NCI-H345 (cell line): ENCODE measurements at places on chromosomes 2 and 18.

DNA sequence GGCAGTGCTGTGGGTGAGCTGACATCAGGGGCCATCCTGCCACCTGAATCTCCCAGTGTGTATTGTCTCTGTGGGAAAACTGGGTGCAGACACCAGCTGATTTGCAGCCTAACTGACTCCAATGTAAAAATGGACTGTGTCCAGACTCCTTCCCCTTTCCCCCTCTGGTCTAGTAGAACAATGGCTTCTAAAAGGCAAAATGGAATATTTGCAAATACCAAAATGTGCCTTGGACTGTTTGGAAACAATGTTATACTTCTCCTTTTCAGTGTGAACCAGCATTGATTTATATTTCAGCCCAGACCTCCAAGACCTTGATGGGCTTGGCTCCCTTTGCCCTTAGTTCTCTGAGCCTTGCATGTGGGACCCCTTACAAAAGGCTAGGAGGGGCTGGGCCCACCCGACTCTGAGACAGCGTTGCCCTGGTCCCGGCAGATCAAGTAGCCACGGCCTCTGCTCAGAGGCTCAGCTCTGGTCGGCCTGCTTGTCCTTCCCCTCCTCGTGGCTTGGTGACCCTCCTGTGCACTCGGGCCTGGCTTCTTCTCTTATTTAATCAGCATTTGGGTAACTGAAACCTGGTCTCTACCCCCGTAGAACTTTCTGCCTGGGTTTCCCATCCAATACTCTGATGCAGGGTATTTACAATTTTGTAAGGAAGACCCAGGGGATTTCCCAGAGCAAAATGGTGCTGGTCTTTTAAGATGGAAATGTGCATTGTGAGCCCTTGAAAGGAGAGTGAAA, 18.0 kb upstream of the ACKR3 start:
- DNase-seq = no peak

DNA sequence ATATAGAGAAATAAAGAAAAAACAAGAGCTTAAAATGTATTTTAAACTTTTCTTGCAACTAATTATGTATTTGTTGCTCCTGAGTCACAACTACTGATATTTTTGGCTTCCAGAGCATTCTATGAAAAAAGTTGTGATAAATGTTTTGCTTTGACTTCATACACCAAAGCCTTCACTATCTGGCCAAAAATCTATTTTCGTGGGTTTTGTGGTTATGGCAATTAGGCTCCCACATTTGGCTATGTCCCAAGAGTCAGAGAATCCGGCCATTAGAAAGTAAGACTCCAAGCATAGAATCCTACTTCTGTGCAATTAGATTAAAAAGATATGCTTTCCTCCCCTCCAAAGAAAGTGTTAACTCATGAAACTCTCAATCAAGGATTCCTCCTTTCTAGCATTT, 1456.1 kb upstream of the ACVR2A start:
- no peak for DNase-seq

DNA sequence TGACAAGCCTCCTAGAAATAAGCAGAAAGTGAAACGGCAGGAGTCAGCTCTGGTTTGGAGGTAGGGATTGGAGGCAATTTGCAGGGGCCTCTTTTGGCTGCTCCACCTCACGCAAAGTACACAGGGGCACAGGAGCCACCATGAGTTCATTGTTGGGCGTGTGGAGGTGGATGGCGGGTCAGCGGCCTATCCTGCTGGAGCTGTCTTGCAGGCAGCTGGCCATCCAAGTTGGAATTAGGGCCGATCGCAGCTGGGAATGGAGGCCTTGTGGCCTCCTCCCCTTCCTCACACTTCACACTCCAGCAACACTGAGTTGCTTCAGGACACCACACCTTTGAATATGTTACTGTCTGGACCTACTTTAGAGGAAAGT, 171.5 kb downstream of the MYCN start:
- no peak for DNase-seq

DNA sequence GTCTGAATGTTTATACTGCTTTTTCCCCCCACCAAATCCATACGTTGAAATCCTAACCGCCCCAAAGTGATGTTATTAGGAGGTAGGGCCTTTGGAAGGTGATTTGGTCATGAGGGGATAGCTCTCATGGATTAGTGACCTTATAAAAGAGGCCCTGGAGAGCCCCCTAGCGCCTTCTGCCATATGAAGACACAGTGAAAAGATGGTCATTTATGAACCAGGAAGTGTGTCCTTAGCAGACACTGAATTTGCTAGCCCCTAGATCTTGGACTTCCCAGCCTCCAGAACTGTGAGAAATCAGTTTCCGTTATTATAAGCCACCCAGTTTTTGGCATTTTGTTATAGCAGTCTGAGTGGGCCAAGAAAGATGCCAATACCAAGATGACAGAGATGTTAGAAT, 7.2 kb upstream of the TSN start:
- DNase-seq = no peak

GRCh38 chr2:154912215-154912614, 213.7 kb downstream of the KCNJ3 start:
- no peak for DNase-seq

DNA sequence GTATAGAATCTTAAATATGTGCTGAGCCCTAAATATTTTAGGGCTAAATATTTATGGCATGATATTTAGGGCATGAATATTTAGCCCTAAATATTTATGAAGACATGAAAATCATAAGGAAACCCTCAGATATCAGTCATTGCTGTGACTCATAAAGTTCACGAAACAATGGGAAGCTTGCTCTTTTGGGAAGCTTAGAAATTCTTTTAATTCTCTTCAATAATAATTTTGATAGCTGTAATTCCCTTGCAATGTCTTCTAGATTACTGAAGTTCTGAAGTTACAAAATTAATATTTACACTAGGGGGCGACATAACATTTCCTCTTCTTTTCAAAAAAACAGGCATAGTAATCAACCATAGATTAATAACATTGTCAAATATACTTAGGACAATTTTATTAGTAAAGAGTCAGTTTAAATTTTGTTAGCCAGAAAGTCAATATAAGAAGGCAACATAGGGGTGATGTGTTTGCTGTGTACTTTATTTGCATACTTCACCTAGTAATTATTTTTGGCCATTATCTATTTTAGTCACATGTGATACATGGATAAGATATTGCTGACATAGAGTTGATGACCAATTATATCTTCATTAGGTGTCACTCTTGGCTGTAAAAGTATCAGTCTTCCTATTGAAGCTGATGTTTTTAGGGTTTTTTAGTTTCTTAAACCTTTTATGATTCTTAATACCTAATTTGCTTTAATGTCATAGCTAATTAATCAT, 13.2 kb downstream of the ZNF804A start:
- DNase-seq = peak; percentile 11

DNA sequence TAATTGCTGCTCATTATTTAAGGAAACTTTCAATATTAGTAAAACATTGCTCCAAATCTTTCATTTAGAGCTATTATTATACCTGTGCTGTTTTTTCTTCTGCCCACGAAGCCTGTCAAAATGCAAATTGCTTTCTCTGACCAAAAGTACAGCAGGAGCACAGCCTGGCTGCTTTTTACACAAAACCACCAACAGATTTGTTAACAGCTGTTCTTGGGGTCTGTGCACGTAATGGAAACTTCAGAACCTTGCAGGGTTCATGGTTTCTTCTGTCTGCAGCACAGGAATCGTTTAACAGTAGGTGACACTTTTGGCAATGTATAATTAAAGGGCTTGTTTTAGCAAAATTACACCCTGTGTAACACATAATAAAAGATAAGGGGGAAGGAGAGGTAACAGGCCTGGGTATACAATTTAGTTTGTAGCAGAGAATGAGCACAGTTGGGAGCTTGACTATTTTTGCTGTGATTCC, 447.3 kb downstream of the KCNJ3 start:
- no peak for DNase-seq

GRCh38 chr2:51027968-51028367, 4.0 kb downstream of the NRXN1 start:
- DNase-seq = no peak

- no peak for DNase-seq
Measured at GRCh38 chr18:55221622-55222021, 262.4 kb upstream of the CCDC68 start.

DNA sequence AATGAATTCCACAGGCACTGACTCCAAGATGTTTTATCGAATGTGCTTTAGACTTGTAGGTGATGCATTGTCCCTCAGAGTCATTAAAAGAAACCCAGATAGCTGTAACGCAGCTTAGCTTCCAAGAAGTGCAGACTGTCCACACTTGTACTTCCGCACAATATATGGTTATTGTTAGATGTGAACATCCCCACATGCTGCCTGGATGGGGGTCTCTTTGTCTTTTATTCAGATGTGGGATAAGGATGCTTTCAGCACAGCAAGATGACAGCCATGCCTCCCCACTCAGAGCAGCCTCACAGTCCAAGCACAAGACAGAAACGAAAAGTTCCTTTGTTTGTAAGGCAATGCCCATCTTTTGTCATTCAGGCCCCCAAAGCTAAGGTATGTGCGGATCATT, 416.6 kb downstream of the HRH4 start:
- no peak for DNase-seq

DNA sequence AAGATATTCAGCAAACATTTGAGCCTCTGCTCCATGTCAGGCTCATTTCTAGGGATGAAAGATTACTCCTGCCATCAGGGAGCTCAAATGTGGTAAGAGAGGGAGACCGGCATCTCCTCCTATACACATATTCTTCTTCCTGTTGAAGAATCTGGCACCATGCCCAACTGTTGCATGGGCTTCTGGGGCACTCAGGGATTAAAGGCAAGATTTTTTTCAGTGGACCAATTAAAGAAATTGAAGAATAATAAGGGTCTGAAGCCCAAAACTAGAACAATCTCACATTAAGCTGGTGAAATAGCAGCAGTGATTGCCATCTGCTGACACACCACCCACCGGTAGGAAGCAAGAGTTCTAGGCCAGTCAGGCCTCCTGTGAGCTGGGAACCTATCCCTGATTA, 145.4 kb upstream of the LYPD6 start:
- peak; percentile 19 for DNase-seq

DNA sequence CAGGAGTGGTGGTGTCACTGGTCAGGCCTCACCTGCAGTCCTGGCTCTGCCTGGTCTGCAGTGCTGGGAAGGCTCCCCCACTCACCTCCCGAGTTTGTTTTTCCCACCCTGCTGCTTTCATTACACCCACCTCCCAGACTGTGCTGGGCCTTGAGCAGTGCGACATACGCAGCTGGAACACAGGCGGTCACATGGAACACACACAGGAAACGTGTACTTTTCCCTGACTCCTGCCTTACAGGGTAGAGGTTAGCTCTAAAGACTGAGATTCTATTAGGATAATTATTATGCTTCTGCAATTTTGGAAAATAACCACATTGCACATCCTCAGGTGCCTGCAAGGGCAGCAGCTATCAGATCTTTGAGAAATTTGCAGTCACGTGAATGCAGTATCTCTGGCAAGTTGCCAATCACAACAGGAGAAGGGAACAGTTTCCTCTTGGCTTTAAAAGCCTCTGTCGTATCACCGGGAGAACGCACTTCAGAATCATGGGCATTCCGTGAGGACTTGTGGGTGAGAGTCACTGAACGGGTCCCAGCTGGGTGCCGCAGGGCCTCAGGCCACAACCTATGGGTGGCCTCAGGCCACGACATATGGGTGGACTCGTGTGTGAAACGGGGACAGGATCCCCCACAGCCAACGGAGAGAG, 136.5 kb downstream of the ZNF236 start:
- DNase-seq = peak; percentile 83

- no peak for DNase-seq
Measured at GRCh38 chr18:58668897-58669296, 2.4 kb upstream of the MALT1 start.
